ENCODE measurements at places on chromosomes 13 and 19. TPM values are rescaled to one million over a fixed set of nuclear protein-coding genes. Genes with fewer than 3 reads are reported as not detected.

- H3K4me1 ChIP-seq = no peaks in the 10 kb centered on the region
- DNase-seq = no peak
- H3K27me3 ChIP-seq = no peaks in the 10 kb centered on the region
- no peak overlapping the region for H3K4me3 ChIP-seq
These were observed 28.9 kb upstream of the CACTIN start for GRCh38 chr19:3655402-3656072.

DNA sequence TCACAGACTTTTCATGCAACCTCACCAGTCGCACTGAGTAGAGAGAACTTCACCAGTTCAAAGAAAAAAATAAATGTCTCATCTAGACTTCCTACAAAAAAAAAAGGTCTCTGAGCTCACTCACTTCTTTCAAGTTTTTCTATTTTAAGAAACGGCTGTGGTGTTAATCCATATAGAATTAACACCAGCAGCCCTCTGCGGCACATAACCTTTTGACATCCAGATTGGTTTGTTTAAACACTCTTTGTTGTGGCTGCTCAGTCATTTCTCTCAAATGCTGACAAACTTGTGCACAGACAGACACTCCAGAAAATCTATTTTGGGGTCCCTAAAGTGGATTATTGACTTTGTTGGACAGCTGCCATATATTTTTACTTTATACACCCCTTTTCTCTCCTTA lies 874.9 kb downstream of the EFNB2 start:
- H3K4me1 ChIP-seq = no peaks in the 10 kb centered on the region
- DNase-seq = no peak
- no peak overlapping the region for H3K4me3 ChIP-seq
- H3K27me3 ChIP-seq = no peaks in the 10 kb centered on the region
- no peaks in the 10 kb centered on the region for H3K36me3 ChIP-seq

The ERVV-1 gene
- total RNA-seq = not detected

GRCh38 chr19:13585512-13585911 lies 79.2 kb upstream of the CACNA1A start:
- H3K36me3 ChIP-seq = no peaks in the 10 kb centered on the region
- H3K27me3 ChIP-seq = peaks cover 3% of the 10 kb centered on the region
- no peak overlapping the region for H3K27ac ChIP-seq
- no peak overlapping the region for H3K4me3 ChIP-seq
- no peak for DNase-seq

- no peak for DNase-seq
- H3K4me3 ChIP-seq = peak overlapping the region; percentile 91
- peak overlapping the region; percentile 87 for H3K27ac ChIP-seq
- peaks cover 1% of the 10 kb centered on the region for H3K36me3 ChIP-seq
These were observed 360 bp upstream of the ZNF69 start for GRCh38 chr19:11887234-11887610.

- no peak overlapping the region for H3K27ac ChIP-seq
- peak; percentile 26 for DNase-seq
These were observed 46.4 kb downstream of the PSG3 start for GRCh38 chr19:42693760-42694350.

The DAZAP1 gene
- 263 TPM for total RNA-seq

DNA sequence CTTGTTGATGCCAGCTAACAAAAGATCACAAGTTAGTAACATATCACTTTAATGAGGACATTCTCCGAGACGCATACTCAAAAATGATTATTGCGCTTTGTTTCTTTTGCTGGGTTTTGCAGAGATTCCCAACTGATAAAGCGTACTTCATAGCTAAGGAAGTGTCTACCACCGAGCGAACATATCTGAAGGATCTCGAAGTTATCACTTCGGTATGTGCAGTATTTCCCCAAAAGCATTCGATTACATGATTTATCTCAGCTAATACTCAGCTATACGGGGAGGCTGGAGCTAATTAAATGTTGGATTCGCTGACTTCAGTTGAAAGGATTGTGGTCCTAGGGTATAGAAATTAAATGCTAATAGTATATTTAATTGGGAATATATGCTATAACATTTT lies 166.3 kb downstream of the STK24 start:
- H3K27me3 ChIP-seq = peaks cover 3% of the 10 kb centered on the region
- no peak overlapping the region for H3K4me3 ChIP-seq
- DNase-seq = no peak
- H3K27ac ChIP-seq = no peak overlapping the region
- no peaks in the 10 kb centered on the region for H3K36me3 ChIP-seq

DNA sequence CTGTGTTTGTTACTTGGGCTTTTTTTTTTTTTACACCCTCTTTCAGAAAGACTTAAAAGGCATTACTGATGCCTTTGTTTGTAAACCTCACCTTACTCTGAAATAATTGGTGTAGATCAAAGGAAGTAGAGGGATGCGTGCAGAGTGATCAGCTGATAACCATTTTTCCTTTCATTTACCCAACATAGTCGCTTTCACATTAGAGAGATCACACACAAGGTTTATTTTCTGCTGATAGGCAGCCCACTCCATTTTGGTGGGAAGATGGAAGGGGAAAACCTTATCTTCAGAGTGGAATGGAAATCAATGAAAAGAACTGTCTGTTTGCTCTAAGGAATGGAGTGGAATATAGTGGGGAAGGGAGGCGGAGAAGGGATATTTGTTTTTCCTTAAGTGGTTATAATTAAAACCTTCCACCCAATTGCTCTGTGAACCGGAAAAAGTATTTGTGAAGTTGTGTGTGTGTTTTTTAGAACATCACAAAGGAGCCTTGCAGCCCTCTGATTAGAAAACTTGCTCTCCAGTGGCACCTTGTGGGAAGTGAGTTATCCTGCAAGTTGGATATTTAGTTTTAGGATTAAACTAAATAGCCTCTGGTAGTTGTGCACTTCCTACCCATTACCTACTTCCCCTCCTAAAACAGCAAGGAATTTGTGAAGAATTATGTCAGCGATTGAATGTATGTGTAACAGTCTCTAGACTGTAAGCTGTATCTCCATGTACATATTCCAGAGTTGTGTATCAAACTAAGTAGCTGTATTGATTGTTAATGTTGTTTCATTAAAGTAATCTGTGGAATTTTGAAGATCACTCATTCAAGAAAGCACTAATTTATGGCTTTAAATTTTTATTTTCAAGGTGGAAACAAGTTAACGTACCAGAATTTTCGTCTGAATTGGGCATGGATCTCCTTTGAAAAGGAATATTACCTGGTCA lies 76.8 kb downstream of the FREM2 start:
- no peaks in the 10 kb centered on the region for H3K4me1 ChIP-seq
- peak; percentile 5 for DNase-seq
- H3K4me3 ChIP-seq = no peak overlapping the region
- H3K36me3 ChIP-seq = no peaks in the 10 kb centered on the region

DNA sequence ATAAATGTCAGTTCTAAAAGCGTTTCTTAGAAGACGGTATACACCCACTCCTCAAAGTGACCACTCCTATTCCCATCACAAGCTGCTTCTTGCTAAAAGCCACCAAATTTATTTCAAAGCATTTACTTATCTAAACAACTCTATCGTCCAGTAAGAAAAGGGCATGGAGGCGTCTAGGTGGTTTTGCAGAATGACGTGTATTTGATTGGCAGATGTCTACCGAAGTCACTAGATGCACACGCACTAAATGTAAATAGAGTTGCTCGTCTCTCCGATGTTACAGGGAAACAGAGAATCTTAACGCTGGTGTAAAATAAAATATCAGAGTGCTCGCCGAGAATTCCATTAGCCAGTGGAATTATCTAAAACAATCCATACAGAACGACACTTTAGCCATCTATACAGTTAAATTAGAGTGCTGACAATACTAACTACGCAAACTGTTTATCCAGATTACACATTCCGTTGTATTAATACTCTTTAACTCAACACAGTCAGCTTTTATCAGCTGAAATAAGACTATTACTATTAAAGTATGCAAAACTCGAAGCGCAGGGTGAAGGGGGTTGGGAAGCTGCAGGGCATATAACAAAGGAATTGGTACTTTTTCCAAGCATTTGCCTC lies 1.9 kb downstream of the KLF12 start:
- peak overlapping the region; percentile 91 for H3K4me3 ChIP-seq
- no peaks in the 10 kb centered on the region for H3K27me3 ChIP-seq
- H3K27ac ChIP-seq = peak overlapping the region; percentile 99
- H3K36me3 ChIP-seq = peaks cover 2% of the 10 kb centered on the region
- H3K4me1 ChIP-seq = peaks cover 40% of the 10 kb centered on the region

- peaks cover 15% of the 10 kb centered on the region for H3K27me3 ChIP-seq
- H3K27ac ChIP-seq = no peak overlapping the region
- no peak for DNase-seq
- H3K4me1 ChIP-seq = no peaks in the 10 kb centered on the region
These were observed 48.6 kb downstream of the SOX1 start for GRCh38 chr13:112115403-112116091.

DNA sequence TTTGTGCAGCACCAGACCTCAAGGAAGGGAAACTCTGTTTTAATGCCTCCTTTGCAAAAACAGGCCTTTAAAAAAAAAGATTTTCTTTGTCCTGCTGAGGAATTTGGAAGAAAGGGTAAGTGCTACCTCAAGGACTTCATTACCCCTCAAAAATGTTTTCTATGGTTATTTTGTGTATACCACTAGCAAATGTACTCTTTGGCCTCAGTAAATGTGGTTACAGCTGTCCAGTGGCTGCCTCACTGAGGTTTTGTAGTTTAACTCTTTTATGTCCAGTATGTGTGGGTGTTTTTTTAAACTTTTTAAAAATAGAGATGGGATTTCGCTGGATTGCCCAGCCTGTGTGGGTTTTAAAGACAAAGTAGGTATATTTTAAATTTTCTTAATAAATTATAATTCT lies 42.2 kb upstream of the TSC22D1 start:
- no peak overlapping the region for H3K4me3 ChIP-seq
- no peaks in the 10 kb centered on the region for H3K4me1 ChIP-seq
- H3K36me3 ChIP-seq = no peaks in the 10 kb centered on the region
- DNase-seq = no peak

The TUBA3C gene
- total RNA-seq = not detected

The CGB8 gene
- not detected for total RNA-seq

DNA sequence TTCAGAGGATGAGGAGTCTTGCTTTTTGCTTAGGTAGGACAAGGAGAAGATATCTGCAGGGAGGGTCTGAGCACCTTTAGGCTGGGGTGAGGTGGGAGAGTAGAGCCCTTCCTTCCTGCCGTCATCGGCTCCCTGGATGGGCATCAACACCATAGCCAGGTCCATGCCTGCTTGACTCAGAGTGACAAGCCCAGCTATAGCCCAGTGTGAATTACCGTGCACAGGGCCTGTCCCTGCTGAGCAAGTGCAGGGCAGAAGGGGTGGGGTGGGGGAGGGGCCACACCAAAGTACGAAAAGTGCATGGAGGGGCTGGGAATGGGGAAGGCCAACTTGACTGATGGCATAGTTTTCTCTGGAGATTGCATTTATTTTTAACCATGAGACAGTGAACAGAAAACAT lies 30.3 kb upstream of the RNF113B start:
- H3K4me3 ChIP-seq = no peak overlapping the region
- no peaks in the 10 kb centered on the region for H3K36me3 ChIP-seq
- H3K27ac ChIP-seq = no peak overlapping the region
- no peaks in the 10 kb centered on the region for H3K4me1 ChIP-seq
- no peak for DNase-seq

The SEMA6B gene
- not detected for total RNA-seq

The SGCG gene
- not detected for total RNA-seq

DNA sequence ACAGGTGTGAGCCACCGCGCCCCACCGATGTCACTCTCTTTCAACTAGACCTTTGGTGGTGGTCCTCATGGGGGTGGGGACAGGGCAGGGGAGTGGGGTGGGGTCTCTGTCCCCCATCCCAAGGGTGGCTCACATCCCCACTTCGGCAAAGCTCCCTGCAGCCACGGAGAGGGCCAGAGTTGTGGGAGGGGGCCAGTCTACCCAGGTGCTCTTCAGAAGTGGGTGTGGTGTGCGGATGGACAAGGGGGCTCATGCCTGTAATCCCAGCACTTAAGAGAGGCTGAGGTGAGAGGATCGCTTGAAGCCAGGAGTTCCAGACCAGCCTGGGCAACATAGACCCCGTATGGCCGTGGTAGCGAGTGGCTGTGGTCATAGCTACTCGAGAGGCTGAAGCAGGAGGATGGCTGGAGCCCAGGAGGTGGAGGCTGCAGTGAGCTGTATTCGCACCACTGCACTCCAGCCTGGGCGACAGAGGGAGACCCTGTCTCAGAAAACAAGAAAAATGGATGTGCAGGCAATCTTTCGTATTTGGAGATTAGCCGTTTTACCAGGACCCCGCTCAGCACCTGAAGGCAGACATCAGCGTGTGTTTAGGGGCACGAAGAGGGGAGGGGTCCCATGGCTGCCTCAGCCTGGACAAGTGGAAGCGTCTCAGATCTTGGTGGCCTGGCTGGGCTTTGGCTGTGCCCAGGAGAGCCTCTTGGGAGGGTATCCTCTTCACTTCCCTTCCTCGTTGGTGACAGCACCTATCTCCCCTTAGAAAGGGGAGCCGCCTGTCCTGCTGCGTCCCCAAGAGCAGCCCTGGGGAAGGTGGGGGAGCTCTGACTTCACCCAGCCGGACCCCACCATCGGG lies 846 bp downstream of the TGFBR3L start:
- H3K4me3 ChIP-seq = peak overlapping the region; percentile 53
- no peak overlapping the region for H3K27ac ChIP-seq
- peaks cover 25% of the 10 kb centered on the region for H3K4me1 ChIP-seq
- DNase-seq = no peak

- H3K4me3 ChIP-seq = peak overlapping the region; percentile 83
- H3K36me3 ChIP-seq = peaks cover 55% of the 10 kb centered on the region
- no peaks in the 10 kb centered on the region for H3K27me3 ChIP-seq
- DNase-seq = peak; percentile 60
- peak overlapping the region; percentile 86 for H3K27ac ChIP-seq
These were observed 665 bp downstream of the ZNF347 start for GRCh38 chr19:53158119-53158656.

- H3K4me3 ChIP-seq = no peak overlapping the region
- H3K36me3 ChIP-seq = no peaks in the 10 kb centered on the region
- no peaks in the 10 kb centered on the region for H3K4me1 ChIP-seq
- peaks cover 17% of the 10 kb centered on the region for H3K27me3 ChIP-seq
- DNase-seq = no peak
These were observed 4.4 kb downstream of the BCAM start for GRCh38 chr19:44813070-44813840.

DNA sequence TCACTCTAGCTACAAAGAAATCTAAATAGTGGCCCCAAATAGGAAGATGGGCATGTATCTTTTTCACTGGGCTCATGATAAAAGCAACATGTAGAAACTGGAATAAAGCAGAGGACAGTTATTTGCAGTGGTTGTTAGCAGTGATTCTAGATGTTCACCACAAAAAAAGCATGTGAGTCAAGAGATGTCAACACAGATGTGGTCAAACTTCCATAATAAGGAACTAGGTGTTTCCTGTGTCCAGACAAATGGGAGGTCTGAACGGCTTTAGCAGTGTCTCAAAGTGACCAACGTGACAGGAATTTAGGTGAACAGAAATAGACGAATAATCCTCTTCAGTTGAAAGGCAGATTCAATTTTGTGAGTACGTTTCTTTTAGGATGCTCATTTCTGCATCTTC lies 162.7 kb downstream of the TBC1D4 start:
- H3K4me3 ChIP-seq = peak overlapping the region; percentile 36
- H3K27me3 ChIP-seq = no peaks in the 10 kb centered on the region
- H3K27ac ChIP-seq = peak overlapping the region; percentile 93
- no peak for DNase-seq
- peaks cover 27% of the 10 kb centered on the region for H3K36me3 ChIP-seq
- H3K4me1 ChIP-seq = peaks cover 56% of the 10 kb centered on the region

The TMPRSS9 gene
- total RNA-seq = not detected
